Amniotic epithelial cell (primary cell): ENCODE measurements at places on chromosomes 3 and 15.

DNA sequence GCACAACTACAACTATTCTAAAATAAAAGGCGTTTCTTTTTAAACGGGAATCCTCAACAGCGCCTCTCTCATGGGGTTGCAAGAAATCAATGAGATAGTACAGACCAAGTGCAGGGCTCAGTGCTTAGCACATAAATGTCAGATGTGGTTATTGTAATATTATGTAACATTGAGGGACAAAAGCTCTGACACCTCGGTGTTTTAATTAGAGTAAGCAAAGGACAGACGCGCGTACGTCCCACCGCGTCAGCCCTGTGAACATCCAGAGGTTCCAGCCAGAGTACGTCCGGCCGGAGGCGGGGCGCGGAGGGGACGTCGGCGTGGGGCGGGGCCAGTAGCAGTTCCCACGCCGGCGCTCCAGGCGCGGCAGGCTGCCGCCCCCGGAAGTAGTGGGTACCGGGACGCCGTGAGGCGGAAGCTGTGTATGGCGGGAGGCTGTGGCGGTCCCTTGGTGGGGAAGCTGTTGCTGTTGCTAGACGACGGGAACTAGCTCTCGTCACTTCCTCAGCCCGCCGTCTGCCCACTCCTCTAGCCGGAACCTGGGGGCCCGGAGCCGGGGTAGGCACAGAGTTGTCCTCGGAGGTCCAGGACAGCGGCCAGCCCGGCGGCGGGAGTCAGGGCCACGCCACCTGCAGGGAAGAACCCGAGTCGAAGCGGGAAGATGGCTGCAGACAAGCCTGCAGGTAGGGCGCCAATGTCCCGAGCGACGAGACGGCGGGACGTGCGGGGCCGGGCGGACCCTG, at the start of gene CNOT10:
Gene CNOT10 (plus strand): TSS at position 389 of the 743 bp plus-strand sequence. CDS start 273 bp downstream, at position 662.
- DNase-seq: peak; percentile 88

GRCh38 chr15:89200182-89200581, 21.2 kb downstream of the RLBP1 start:
- no peak for DNase-seq

DNA sequence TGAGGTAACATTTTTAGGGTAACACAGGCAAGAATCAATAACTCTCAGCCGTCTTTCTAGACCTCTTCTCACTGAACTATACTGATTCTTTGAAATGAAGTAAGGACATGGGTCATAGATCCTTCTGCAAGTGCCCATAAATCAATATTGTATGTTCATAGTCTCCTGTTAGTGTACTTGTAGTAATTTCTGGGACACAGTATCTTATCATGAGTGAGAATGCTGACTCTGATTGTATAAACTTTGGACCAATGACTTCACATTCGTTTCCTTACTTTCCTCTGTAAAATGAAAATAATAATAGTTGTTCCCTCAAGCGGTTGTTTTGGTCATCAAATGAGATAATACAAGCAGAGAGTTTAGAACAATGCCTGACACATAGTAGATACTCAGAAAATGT, 777.1 kb upstream of the GOLIM4 start:
- DNase-seq: no peak

- DNase-seq: no peak
Observed at GRCh38 chr3:39443530-39443929, 23.9 kb upstream of the MOBP start.

DNA sequence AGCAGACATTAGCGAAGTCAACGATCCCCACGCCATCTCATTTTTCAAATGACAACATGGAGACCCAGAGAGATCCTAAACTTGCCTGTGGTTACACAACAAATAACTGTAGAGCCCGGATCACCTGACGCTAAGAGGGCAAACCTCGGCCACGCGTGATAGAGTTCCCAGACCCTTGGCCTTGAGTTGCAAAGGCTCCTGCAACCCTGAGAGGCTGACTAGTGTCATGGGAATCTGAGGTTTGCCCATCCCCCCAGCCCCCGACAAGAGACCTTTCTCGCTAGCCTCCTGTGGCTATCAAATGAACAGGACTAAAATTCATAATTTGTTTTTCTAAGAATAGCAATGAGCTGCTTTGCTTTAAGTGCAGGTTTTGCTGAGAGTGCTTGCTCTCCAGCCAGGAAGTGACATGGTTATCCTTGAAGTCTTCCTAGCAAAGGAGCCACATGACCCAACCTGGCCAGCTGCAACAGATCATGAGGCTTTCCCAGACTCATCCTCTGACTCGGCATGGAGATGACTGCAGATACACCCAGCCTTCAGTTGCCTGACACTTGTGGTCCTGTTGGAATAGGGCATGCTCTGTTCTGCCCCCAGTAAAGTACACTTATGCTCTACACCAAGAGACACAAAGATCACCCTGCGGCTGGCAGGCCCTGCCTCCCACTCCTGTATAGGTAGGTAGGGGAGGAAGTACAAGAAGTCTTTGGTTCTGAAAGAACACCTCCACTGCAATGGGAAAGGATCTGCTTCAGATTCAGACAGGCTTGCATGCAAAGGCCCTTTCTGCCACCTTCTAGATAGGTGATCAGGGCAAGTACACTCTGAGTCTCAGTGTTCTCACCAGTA, 36.0 kb downstream of the MCF2L2 start:
- peak; percentile 63 for DNase-seq

DNA sequence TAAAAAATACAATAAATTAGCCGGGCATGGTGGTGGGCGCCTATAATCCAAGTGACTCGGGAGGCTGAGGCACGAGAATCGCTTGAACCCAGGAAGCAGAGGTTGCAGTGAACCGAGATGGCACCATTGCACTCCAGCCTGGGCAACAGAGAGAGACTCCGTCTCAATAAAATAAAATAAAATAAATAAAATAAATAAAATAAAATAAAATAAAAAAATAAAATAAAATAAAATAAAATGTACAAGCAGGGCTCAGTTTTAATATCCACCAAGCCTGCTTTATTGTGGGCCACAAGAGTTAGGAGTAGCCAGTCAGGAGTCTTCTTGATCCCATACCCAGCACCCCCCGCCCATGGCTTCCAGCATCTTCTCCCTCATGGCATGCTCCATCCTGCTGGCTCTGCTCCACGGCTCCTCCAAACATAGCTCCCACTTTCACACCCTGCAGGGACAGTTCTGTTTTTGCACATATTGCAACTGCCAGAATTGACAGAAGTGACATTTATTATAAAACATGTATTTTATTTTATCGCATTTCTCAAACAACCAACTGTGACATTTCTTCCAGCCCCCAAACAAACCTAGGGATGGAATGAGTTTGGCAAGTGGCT, 42.6 kb upstream of the RGMA start:
- no peak for DNase-seq

DNA sequence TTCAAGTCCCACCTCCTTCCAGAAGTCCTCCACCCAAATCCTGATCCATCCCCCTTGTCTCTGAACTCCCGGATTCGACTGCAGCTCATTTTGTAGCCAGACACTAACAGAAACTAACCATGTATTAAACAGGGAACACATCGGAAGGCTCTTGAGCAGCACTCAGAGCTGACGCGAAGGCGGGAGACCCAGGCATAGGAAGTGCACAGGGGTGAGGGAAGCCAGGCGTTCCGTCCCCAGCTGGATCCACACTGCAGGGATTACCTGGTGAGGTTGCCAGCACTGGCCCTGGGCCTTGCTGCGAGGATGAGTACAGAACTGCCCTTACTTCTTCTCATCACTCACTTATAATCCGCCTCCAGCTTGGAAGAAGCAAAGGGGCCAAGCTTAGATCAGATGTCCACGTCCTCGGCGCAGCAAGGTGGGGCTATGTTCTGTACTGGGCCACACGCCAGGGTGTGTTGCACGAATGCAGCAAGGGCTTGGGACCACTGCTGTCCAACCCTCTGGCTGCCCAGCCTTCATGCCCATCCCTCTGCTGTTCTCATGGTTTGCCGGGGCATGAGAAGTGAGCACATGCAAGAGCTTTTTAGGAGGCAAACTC, 124.2 kb upstream of the SMAD3 start:
- no peak for DNase-seq

DNA sequence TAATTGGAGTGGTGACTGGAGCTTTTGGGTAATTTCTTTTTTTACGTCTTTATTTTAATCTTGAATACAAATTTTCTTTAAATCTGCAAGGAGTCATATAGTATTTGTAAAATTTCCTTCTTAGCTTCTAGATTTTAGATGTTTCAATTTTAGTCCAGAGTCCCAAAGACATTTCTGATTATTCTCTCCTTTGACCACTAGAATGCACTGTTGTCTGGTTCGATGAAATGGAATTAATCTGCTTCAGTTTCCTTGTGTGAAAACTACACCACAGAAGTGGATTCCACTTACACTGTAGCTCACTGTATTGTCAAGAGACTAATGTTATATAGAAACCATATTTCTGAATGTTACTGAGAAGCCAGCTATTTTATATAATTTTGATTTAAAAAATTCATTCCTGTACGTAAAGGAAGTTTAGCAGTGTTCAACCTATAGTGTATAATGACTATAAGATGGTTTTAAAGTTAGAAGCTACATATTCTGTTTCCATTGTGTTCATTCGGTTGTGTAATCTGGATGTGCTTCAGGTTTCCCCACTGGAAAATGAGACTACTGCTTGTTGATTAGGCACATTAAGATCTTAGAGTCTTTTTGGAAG, 6.1 kb downstream of the GRAMD1C start:
- peak; percentile 25 for DNase-seq

DNA sequence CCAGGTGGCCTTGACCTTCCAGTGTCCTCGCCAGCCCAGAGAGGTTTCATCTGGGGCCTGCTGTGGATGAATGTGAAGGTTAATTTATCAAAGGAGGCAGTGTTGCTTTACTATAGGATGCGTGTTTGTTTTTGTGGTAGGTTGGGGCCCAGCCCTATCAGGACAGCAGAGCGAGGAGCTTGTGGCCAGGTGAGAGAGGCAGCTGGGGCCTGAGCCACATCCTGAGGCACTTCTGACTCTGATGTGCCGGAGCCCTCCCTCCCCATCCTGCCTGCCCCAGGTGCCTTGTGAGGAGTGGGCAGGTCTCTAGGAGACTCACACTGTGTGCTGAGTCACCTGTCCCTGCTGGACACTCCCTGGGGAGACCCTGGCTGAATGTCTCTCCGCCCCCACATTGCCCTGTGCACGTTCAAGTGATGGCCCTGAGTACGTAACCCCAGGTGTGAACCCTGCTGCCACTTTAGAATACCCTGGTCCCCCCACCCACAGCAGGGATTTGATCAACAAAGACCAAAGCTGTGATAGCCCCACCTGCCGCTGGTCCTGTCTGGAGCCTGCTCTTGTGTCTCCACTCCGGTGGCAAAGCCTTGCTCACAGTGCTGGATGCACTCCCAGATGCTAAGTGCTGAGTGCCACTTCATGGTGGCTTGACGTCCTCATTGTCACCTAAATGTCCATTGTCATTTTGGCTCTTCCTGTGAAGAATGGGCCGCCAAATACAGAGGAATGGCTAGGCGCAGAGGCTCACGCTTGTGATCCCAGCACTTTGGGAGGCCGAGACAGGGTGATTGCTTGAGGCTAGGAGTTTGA, 16.0 kb downstream of the FBLN2 start:
- DNase-seq: no peak

DNA sequence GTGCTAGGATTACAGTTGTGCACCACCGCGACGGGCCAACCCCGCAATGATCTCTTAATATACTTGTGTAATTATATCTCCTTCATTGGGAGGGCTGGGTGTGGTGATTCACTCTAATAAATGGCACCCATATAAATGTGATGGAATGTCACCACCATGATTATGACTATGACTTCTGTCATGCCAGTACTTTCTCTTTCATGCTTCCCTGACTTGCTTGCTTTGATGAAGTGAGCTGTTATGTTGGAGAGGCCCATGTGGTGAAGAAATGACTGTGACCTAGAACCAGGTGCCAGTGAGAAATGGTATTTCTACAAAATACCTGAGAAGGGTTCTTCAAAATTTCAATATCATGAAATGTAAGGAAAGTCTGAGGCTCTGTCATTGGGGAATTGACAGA, 24.4 kb upstream of the TP63 start:
- no peak for DNase-seq

- no peak for DNase-seq
Observed at GRCh38 chr15:60323322-60323721, 74.5 kb downstream of the ANXA2 start.

DNA sequence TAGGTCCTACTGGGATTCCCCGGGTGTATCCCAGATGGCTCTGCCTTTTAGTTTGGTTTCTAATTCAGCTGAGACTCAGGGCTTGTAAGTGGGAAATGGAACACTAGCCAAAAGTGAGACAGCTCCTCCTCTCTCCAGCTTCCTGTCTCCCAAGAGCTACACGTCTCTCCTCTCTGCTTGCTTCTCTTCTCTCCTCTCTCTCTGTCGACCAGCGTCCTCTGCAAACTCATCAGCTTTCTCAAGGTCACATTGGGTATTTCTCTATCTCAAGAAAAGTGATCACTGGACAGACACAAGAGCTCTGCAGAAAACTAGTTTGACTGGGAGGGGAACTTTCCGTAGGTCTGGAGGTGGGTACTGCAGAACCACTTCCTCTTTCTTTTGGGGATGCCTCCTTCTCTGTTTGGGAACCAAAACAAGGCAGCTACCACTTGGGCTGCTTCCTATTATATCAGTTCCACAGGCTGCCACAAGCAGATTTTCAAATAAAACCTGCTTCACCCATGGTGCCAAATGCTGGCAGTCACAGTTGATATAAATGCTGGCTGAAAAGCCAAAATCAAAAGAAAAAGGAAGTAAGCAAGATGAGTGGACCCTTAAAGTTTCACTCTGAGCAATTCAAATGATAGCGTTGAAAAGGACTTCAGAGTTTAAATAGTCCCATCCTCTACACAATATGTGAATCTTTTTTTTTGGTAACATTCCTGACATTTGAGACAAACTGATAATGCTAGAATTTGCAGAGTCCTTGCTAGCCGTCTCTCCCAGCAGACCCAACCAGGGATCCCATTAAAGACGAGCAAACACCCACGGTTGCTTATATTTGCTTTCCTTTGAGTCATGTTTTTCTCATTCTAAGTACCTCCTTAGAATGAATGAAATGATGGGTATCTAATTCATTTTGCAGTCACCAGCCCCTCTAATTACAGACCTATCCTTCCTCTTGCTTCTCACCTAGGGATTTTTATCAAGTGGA, 7.2 kb upstream of the DYNC1LI1 start:
- no peak for DNase-seq

DNA sequence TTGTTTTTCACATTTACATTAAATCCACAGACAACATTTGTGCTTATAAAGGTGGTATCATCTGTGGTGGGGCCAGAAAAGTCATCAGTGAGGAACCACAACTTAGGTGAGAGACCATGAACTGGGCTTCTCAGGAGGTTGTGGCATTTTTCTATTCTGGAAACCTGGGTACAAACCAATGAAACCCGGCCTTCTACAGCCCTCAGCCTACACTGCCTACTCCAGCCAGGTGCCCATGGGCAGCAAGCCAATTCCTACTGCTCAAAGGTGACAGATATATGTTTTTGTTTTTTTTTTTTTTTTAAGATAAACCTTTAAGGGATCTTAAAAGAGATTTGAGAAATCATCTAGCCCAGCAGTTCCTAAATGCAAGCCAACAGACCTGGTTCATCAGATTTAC, 20.3 kb downstream of the SPG21 start:
- DNase-seq: no peak

DNA sequence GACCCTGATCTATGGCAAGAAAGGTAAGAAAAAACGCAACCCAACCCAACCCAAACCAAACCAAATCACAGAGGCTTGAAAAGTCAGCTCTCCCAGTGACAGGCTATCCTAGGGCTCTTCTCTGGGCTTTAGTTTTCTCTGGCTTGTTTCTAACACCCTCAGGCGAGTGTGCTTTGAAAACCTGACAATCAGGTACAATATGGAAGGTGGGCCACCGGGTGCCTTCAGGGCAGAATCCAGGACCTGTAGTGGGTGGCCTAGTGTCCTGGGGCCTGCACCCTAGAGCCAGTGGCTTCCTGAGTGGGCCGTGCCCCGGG, 46.8 kb downstream of the BHLHE40 start:
- DNase-seq: no peak
